ENCODE measurements at places on chromosomes 6 and 20.

DNA sequence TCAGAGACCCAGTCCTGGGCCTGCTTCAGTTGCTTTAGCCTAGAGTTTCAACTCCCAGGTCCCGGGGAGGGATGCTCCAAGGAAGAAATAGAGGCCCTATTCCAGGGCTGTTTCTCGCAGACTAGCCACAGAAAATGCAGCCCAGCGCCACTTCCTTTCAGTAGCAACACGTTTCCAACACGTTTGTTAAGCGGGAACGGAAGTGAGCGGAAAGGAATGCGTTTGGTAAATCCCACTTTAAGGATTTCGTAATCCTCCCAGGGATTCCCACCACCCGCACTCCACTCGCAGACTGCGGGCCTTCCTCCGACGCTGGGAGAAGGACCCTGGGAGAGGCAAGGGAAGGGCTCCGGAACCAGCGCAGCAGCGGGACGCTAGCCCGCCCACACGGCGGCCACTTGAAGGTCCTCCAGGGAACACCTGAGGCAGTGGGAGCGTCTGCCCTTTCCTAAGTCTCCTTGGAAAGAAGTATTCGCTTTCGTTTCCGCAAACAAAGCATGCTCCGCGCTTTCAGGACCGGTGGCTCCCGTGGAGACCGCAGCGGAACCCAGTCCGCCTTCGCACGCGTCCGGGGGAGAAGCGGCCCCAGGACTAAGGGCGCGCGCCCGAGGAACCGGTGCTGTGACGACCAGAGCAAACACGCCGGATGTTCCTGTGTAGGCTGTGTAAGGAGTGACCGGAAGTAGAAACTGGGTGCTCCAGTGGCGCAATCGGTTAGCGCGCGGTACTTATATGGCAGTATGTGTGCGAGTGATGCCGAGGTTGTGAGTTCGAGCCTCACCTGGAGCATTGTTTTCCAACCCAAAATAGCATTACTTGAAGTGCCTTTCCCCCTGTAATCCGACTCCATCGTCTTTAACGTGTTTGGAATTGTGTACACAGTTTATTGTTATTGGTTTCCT lies 227.6 kb upstream of the PRSS16 start:
- DNase-seq: peak; percentile 72

GRCh38 chr6:15461127-15461944 lies 201.5 kb downstream of the DTNBP1 start:
- no peak for DNase-seq

- DNase-seq: no peak
Observed at GRCh38 chr20:23308908-23309307, 41.7 kb upstream of the NXT1 start.

GRCh38 chr20:48600470-48600945 lies 227.3 kb downstream of the PREX1 start:
- no peak for DNase-seq

- no peak for DNase-seq
Observed at GRCh38 chr6:100217225-100218012, 223.4 kb upstream of the MCHR2 start.

Measured in neural crest cell (in vitro differentiated cells).